Tibial nerve (tissue), 4 donors: ENCODE measurements at places on chromosomes 1 and 21. TPM values are rescaled to one million over a fixed set of nuclear protein-coding genes. Genes with fewer than 3 reads are reported as not detected.

The SERPINC1 gene
- total RNA-seq = not detected

- no peak for DNase-seq
Observed at GRCh38 chr1:81478219-81478618, 322.5 kb upstream of the ADGRL2 start.

DNA sequence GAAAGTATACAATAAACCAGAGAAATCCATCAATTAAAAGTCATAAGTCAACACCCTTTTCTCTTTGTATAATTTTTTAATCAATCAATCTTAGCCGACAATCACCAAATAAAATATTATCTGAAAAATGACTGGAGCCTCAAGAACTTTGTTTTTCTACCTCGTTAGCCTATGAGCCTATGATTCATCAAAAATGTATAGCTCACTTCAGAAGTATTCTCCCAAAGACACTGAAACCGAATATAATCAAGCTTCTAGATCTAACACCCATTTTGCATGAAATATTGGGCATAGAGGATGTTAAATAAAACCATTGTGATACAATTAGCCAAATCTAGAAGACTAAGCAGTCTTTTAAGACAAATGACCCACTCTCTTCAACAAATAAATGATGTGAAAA lies 17.8 kb upstream of the RSBN1 start:
- no peak for DNase-seq

- DNase-seq = no peak
Observed at GRCh38 chr1:237093691-237094090, 51.7 kb downstream of the RYR2 start.

DNA sequence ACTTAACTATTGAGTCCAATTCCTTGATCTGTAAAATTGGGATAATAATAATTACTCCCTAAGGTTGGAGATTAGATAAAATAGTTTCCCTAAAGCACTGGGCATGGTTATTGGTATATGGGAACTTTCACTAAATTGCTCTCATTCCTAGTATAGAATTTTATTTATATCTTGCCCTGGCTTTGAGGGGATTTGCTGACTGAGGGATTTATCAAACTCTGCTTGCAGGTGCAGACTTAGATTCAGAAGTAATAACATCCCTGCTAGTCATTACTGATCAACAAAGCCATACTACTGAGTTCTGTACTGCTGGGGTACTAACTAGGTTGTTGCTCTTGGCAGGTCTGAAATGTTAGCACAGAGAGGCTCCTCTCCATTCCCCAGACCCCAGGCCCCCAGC lies 41.9 kb downstream of the CASQ2 start:
- no peak for DNase-seq

DNA sequence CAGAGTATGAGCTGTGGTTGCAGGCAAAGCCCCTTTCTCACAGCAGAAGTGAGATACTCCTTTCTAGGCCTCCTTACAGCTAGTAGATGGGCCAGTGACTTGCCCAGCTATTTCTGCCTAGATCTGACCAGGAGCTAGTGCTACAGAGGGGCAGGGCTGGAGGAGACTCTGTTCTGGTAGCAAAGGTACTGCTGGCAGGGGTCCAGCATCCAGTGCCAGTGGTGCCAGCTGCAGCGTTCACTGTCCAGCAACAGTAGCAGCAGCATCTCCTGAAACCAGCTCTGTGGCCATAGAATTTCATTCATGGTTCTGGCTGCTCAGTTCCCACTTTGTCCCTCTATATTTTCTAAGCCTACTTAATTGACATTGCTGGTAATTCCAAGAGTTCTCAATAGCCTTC lies 62.5 kb upstream of the CNN3 start:
- DNase-seq = no peak
